Kidney glomerular epithelial cell (primary cell): ENCODE measurements at places on chromosomes 11 and 22.

DNA sequence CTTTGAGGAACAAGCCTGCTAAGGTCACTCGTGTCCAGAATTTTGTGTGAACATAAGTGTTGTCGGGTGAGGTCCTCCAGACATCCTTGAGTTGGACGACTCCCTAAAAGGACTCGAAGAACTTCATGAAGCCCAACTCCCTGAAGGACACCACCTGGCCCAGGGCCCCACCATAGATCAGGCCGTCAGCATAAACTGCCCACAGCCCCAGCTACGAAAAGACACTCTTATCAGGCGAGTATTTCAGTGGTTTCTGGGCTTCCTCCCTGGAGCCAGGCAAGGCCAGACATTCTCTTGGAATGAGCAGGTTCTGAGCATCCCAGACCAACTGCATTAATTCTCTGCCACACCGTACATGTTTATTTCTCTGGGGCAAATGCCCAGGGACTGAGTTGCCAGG, 170.1 kb downstream of the IGLL1 start:
- DNase-seq: no peak

DNA sequence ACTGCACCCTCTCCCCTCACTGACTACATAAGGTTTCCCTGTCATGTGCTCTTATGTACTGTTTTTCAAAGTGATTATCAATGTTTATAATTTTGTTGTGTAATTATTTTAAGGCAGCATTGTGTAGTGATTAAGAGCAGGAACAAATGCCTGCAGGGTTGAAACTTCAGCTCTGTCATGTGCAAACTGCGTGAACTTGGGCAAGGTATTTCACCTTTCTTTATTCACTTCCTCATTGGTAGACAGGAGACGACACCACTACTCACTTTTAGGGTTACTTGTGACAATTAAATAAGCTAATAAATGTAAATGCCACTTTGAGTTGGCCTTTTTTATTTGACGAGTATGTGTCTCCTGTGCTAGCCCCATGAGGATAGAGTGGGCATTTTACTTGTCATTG, 86.5 kb upstream of the E2F8 start:
- no peak for DNase-seq

- DNase-seq: no peak
These were observed 353.5 kb downstream of the TBC1D22A start for GRCh38 chr22:47115921-47116320.

- no peak for DNase-seq
These were observed 702.4 kb upstream of the LRRC4C start for GRCh38 chr11:42161886-42162285.

- DNase-seq: no peak
These were observed 5.4 kb upstream of the C11orf86 start for GRCh38 chr11:66969584-66970225.

DNA sequence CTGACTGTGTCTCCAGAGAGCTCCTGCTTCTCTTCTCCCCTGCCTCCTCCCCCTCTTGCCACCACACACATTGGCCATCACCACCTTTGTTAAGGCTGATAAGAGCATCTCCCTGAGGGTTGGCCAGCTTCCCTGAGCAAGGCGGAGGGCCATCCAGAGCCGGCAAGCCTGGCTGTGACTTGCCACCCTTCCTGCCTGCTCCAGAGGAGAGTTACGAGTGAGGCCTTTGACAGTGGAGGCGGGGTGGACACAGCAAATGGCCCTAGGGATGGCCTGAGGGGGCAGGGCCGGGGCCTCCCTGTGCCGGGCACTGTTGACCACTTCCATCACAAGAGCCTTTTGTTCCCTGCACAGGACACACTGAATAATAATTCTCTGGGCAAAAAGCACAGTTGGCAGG, 5.4 kb downstream of the FREY1 start:
- no peak for DNase-seq

DNA sequence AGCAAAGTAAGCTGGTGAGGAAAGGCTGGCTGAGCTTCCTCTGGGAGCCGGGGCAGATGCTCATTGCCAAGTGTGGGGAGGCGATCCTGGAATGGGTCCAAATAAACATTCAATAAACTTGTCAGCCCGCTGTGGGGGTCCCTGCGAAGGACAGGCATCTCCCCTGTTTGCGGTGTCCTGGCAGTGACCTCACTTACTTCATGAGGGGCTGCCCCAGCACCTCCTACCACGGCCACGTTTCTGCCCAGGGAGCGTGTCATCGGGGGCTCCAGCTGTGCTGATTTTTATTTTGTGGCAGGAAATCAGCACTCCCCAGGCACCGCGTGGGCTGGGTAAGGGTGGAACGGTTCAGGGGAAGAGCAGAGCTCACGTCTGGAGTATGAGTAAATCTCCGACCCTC, 493.9 kb upstream of the B3GAT1 start:
- no peak for DNase-seq

DNA sequence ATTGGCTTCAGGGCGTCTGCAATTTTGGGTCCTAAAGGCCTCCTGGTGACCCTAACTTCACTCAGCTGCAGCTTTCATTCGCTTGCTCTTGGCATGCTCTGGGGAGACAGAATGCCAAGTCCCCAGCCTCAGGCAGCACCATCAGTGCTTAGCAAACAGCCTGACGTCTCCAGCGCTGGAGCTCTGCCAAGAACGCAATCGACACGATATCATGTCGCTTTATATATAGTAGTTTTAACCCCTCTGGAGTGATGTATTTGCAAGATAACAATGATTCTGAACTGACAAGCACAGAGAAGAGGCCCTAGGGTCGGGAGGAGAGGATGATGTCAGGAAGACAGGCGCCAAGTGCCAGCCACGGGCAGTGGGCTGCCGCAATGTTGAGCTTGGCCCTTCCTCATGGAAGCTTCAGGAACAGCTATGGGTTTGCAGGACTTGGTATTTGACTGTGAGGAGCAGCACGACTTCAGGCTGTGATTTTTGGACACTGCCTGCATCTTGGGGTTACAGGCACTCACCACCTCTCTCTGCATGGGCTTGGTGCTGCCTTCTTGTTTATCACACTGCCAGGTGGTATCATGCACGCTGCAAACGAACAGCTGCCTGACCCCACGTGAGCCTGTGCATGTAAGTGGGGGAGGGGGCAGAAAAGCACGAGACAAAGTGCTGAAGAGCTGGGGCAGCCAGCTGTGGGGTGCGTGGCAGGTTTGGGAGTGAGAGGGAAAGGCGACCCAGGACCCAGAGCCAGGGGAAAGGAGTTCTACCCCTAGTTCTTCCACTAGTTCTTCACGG, 26.1 kb downstream of the B3GAT1 start:
- no peak for DNase-seq

DNA sequence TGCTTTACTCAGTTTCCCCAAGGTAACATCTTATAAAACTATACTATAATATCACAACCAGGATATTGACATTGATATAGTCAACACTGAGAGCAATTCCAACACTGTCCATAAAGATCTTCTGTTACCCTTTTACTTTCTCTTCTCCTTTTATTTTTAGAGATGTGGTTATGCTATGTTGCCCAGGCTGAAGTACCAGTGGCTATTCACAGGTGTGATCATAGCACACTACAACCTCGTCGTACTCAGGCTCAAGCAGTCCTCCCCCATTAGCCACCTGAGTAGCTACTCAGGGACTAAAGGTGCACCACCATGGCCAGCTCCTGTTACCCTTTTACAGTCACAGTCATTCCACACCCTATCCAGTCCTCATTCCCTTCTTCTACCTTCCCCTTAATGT, 119.7 kb downstream of the CWF19L2 start:
- DNase-seq: no peak

DNA sequence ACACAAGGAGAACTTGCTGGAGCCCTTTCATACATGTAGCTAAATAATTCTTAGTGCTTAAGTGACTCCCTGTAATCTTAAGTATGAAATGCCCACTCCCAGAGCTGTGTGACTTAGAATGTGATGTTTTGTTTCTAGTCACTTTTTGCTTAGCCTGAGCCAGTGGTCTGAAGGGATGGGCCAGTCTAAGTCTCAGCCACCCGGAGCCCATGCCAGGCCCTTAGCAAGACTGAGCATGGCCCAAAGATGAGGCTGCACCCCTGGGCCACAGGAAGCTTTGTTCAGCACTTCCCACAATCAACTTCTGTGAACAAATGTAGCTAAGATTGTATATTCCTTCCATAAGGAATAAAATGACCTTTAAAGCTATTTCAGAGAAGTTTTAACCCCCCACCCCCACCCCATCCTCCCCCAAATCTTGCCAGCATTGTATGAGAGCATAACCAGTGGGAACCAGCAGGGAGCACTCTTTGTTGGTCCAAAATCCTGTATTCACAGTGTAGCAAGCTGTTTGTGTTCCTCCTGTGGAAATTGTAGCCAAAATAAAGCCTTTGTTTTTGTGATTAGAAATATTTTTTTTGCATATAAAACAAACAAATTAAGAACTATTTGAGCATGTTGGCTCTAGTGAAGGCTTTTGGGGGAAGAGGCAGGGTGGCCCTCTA, 73.8 kb upstream of the GAL start:
- DNase-seq: no peak
